Activated CD8-positive, alpha-beta memory T cell treated with anti-CD3 and anti-CD28 coated beads for 24 hours (primary cell): ENCODE measurements at places on chromosomes 7 and 10.

DNA sequence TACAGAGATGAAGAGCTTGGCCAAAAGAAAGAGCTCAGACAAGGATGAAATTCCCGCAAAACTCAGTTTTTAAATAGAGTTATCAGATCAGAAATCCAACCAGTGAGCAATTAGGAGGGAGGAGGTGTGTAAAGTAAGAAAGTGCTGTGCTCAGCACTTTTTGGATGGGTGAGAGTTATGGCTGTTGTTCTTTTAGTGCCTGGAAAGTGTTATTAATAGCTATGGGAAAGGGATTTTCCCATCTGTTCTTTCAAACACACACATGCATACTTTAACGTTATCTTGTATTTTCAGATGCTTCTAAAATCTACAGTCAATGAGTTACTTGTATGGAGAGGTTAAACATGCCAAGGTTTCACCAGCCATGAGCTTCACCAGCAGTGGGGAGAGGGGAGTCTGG is 107.3 kb upstream of the TMEM72 start:
- DNase-seq: no peak

DNA sequence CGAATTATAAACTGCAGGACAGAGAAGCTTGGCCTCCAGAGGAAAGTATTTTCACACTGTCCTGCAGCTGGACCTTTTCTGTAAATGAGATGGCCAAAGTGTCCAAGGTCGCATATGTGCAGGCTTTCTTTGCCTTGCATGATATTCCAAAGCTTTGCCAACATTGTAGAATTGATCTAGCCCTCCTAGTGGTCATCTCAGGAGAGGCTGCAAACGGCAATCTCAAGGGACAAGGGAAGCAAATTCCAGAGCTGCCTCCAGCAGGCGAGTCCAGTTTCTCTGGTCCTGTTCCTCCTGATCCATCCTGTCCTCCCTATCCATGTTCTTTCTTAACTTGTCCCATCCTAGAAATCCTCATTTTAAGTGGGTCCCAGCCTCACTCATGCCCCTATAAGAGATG is 373.4 kb upstream of the PCDH15 start:
- DNase-seq: no peak

- DNase-seq: no peak
These were observed 200.0 kb downstream of the GFRA1 start for GRCh38 chr10:116073001-116073400.

DNA sequence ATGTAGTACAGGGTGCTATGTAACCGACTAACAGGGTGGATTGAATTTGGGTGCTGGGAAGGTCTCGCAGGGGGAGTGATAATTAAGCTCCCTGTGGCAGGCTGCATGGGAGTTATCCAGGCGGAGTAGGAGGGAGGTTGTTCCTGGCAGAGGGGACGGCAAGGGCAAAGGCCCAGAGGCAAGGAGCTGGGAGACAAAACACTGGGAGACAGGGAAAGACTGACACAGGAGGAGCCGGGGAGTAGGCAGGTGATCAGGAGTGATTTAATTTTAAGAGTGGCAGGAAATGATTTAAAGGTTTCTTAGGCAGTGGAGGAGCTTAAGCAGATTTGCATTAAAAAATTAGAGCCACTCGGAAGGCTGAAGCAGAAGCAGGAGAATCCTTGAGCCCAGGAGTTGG is 40.7 kb upstream of the LEP start:
- peak; percentile 42 for DNase-seq

- no peak for DNase-seq
These were observed 106.6 kb upstream of the TNS3 start for GRCh38 chr7:47688311-47689100.

GRCh38 chr10:283916-284356 is 148.7 kb downstream of the ZMYND11 start:
- DNase-seq: peak; percentile 62

DNA sequence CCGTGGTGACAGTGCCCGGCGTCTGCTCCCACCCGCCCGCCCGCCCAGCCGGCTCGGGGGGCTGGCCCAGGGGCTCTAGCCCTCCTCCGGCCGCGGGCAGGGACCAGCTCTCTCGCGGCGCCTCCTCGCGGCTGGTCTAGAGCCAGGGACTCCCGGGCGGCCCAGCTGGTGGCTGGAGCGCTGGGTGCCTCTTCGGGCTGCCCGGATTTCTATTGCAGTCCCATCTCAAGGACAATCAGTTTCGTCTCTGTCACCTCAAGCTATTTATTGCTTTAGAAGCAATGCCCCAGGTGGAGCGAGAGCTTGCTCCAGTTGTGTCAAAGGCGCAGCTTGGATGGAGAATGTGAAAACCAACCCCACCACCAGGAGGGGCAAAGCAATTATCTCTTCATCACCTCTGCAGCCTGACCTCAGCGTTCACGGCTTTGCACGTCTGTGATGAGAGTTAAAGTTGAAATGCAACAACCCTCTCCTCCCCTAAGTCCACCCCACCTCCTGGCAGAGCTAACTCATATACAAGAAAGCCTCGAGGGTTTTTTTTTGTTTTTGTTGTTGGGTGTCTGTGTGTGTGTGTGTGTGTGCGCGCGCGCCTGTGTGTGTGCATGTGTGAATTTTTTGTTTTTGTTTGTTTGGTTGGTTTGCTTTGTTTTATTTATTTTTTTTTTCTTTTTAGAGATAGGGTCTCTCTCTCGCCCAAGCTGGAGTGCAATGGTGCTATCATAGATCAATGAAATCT is at the start of gene ITGA8:
TSS of gene ITGA8 (minus strand) at position 24 of the 736 bp plus-strand sequence. CDS start 151 bp downstream, outside the sequence.
- no peak for DNase-seq

DNA sequence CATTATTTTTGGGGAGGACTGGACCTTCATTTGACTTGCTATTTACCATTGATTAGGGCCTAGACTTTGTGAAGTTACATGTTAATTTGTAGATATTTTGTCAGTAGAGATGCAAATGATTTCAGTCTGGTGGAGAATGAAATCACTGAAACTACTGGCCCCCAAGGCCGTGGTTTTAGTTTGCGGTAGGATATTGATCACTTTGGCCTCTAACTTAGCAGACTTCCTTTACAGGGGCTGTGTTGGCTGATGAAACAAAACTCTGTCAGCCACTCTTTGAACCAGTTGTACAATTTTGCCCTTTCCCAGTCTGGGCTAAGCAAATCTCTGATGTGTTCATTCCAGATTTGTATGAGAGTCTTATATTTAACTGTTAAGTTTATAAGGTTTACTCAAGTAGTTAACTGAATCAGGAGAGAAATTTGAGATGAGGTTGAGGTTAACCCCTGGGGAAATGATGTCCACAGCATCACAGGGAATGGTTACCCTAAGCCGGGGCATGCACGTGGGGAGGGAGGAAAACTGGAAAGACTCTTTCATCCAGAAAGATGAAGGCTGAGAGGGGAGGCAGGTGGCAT is 105.7 kb upstream of the INSIG1 start:
- DNase-seq: peak; percentile 41

DNA sequence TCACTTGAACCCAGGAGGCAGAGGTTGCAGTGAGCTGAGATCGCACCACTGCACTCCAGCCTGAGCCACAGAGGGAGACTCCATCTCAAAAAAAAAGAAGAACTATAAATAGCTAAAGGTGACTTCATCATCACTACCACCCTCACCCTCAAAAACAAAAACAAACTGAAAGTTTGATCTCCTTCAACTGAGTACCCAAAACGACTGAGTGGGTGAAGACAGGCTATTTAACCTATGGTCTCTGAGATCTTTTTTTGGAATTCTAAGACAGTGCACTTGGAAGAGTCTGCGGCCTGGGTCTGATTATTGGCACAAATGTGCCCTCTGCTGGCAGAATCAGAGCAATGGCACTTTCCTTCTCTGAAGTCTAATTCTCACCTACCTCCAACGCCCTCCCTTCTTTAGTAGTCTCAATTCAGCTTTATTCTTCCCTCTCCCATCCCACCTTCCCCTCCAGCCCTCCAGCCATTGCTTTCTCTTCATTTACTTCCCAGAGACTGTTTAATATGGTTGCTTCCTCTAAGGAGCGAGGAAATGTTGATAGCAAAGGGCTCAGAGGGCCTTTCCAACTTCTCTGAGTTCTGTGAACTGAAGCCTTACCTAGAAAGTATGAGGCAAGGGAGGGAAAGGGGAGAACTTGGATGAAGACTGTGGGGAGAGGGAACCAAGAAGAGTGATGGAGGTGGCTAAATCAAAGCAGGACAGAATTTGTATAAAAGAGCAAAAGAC is 2.9 kb upstream of the MYOZ1 start:
- DNase-seq: peak; percentile 69

DNA sequence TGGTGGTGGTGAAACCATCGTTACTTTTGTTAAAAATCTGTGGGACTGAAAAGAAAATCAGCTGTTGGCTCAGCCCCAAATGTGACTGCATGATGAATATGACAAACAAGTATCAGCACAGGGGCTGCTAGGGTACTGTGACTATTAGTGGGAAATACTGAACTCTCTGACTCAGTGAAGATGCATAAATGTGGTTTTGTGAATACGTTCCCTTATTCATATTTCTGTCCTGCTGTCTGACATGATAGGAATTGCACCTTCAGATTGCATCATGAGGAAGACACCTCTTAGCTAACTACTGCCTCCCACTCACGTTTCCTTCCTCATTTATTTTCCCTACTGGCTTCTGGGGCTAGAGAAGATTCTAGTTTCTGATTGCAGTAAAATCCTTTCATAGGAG is 1.4 kb downstream of the CLEC5A start:
- DNase-seq: no peak

GRCh38 chr10:10677479-10677878 is 340.2 kb upstream of the CELF2 start:
- no peak for DNase-seq

- DNase-seq: no peak
These were observed 12.6 kb upstream of the NPVF start for GRCh38 chr7:25240896-25241295.
